ENCODE measurements at places on chromosomes 5 and 9. TPM values are rescaled to one million over a fixed set of nuclear protein-coding genes. Genes with fewer than 3 reads are reported as not detected.

DNA sequence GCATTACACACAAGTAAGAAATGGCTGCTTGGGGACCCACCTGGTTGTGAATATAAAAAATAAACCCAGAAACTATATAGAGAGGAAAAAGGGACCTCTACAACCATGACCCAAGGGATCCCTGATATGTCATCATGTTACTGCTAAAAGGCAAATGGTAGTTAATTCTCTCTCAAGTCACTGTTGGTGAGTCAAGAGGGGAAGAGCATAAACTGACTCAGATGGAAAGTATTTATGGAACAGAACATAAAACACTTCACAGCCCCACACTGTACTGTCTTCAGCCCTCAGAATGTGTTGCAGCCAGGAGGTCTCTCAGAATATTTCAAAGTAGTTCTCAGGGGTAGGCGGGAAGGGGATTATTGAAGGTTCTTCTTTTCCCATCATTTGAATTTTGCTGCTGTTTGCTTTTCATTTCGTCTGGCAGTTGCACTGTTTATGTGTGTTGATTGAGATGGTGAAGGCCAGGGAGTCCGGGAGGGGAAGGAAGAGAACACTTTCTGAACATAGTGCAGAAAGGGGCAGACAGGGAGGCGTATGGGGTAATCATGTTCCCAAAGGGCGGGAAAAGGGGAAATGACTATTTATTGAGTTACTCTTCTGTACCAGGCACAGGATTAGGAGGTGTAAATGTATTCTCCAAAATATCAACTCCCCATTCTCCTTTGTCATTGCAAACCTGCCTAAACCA lies 85.5 kb downstream of the TEK start:
- no peak for DNase-seq

GRCh38 chr9:14671377-14671776 lies 21.9 kb downstream of the ZDHHC21 start:
- DNase-seq, result no peak

CBY3 gene
- not detected for total RNA-seq

DNA sequence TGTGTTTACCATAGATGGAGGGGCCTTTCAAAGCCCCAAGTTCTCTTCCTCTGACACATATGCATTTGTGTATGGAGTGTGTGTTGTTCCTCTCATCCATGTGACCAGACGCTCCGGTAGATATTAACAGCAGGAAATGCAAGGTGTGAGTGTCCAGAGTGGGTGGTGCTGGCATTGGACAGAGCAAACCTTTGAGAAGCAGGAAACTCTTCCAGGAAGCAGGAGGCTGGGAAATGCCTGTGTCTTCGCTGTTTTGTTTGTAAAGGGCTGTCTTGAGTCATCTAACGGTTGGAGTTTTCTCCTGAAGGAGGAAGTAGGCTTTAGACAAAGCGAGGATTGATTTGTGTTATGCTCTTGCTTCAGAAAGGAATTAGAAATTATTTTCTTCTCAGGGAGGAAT lies 370.9 kb downstream of the PLK2 start:
- no peak for DNase-seq

GRCh38 chr5:53023969-53024368 lies 34.8 kb downstream of the ITGA2 start:
- no peak for DNase-seq

ARID3C gene
- total RNA-seq, result not detected

GRCh38 chr5:5558102-5558501 lies 135.6 kb downstream of the ICE1 start:
- no peak for DNase-seq

DNA sequence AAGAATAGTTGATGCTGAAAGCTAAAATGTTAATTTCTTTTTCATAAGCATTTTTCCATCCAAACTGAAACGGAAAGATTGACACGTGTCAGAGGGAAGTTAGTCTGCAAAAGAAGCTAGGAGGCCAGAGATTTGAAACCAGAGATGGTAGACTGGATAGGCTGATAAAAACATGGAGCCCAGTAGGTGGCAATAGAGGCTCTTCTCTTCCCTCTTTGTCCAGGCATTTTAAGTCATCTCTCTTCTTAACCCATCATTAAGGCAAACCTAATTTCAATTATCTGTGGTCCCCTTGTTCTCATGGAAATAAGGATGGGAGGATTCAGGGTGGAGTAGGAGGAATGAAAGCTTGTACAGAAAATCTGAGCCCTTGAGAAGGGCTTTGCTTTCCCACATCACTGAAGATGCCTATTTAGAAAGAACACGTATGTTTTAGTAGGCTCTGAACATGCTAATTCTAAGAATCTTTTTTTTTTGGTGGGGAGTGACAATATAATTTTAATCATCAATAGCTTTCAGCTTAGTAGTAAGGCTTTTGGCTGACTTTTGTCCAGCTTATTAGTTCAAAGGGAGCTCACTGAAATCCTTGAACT lies 66.6 kb downstream of the ZNF474 start:
- no peak for DNase-seq

- DNase-seq, result no peak
Measured at GRCh38 chr5:6006838-6007314, 371.5 kb downstream of the MED10 start.

- DNase-seq, result no peak
Measured at GRCh38 chr9:128362774-128363173, 8.4 kb upstream of the URM1 start.

ADGRV1 gene
- total RNA-seq, result not detected

MARCOL gene
- not detected for total RNA-seq

- no peak for DNase-seq
Measured at GRCh38 chr5:139246394-139246793, 47.1 kb upstream of the MATR3 start.

KCNT1 gene
- total RNA-seq, result 4.9 TPM

- no peak for DNase-seq
Measured at GRCh38 chr9:131500939-131501541, 1.7 kb upstream of the POMT1 start.

DNA sequence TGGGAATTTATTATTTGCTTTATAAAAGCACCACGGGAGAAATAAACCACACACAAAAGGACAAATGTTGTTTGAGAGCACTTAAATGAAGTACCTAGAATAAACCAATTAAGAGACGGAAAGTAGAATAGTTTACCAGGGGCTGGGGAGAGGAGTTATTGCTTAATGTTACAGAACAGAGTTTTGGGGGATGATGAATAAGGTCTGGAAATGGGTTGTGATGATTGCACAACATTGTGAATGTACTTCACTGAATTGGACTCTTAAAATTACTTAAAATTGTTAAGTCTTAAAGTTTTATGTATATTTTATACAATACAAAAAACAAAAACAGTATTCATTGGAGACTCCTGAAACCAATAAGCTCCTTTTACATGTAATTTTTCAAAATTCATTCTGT lies 1.5 kb downstream of the ZBTB43 start:
- DNase-seq, result no peak

DNA sequence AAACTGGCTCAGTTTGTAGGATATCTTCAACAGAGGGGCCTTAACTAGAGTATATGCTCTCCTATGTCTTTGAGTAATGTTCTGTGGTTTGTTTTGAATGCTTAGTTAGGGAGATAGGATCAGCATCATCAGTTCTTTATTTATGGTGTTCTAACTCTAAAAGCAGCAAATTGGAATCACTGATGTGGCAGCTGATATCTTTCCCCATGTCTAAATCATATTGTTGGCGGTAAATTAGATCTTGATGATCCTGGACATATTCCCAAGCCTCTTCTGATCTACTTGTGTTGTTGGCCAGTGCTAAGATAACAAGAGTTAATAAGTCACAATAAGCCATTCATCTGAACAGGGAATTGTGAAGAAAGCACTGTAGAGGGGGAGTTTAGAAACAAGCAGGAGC lies 332.4 kb upstream of the DAB2 start:
- DNase-seq, result no peak

DNA sequence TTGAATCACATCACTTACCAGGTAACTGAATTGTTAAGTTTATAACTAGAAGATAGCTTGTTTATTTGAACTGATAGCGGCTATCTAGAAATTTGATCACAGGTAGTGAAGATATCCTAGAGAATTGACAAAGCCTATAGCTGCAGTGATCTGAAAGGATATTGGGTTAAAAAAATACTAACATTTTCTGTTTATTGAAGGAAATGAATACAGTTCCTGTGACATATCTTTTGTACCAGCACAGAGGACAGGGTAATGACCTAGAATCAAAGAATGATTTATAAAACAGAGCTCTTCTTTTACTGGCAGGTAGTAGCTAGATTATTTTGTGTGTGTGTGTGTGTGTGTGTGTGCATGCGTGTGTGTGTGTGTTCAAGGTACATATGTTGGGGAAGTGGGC lies 94.8 kb downstream of the RAB3C start:
- no peak for DNase-seq

- DNase-seq, result no peak
Measured at GRCh38 chr9:126146254-126147145, 180.1 kb upstream of the MVB12B start.

- DNase-seq, result no peak
Measured at GRCh38 chr9:13111778-13112177, 167.7 kb downstream of the MPDZ start.

DNA sequence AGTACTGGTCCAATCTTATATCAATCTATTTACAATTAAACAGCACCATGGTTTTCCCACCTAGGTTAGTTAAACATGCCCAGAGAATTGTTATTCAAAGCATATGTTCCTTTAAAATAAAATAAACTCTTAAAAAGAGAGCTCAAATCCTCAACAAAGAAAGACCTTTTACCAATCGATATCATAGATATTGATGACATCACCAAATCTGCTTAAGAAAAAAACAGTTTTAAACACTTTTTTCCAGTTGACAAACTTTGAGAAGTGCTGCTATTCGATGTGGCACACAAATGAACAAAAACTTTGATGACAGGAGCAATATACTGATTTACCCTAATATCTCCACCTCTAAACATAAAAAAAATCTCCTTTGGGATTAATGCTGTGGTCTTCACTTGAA lies 15.7 kb downstream of the EFCAB9 start:
- DNase-seq, result no peak

TRIM36 gene
- 1.1 TPM for total RNA-seq

DNA sequence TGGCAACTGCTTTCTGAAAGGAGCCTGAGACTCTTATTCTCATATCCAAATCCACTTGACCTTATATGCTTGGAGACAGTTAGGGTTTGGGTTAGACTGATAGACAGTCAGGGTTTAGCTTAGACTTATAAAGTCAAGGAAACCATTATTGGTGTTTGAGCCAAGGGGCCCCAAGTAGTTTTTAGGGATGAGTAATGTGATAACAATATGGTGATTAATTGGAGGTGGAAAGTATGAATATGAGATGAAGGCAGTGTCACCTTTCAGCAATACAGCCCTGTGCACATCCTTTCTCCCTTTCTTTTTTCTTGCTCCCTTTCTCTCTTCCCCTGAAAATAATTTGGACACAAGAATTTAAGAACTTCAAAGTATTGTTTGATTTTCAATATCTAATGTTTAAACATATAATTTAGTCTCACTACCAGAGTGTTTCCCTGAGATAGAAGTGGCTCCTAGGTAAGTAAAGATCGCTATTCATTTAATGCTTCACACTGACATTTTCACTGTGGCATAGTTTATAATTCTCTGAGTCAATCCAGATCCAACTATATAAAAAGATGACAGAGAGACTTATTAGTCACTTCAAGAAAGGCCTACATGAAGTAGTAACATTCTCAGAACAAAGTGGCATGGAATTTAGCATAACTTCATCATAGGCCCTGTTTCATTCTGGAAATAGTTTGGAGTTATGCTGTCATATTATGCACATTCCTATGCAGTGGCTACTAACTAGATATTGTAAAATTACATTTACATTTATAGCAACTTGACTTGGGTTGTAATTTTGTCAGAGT lies 200.8 kb downstream of the CHSY3 start:
- no peak for DNase-seq
